ENCODE measurements at places on chromosomes 3 and 15. TPM values are rescaled to one million over a fixed set of nuclear protein-coding genes. Genes with fewer than 3 reads are reported as not detected.

DNA sequence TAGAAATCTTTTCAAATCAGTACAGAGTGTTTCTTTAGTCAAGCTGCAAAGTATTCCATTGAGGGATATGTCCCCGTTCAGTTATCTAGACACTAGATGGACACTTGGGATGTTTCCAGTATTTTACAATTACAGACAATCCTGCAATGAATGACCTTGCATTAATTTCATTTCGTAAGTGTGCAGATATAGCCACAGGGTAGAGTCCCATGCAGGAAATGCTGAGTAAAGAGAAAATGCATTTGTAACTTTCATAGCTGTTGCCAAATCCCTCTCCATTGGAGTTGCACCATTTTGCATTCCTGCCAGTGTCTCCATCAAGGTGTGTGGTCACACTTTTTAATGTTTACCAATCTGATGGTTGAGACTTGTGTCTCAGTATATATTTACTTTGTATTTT is 92.5 kb downstream of the LIPC start:
- DNase-seq = no peak

- no peak for DNase-seq
Measured at GRCh38 chr3:71135373-71136088, 448.0 kb downstream of the FOXP1 start.

DNA sequence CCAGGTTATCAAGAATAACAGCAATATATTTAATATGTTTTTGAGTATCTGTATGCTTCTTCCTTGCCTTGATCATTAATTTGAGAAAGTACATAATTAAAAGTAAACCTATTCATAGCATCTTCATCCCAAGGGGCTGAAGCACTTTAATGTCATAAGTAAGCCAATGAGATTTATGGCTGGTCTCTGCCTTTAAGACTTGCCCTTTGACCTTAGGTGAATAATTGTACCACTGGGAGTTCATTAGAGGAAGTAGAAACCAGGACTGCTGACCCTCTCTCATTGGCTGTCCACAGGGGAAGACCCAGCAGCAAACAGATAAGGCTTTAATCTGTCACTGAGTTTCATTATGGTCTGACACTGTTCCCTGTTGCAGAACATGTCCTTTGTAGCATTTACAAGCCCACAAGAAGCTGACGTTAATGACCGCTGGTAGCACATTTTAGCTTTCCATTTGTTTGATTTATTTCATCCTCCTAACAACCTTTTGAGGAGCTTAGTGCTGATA is 16.3 kb upstream of the ERC2 start:
- no peak for DNase-seq

- no peak for DNase-seq
Measured at GRCh38 chr15:43493703-43494472, 932 bp upstream of the TP53BP1 start.

DNA sequence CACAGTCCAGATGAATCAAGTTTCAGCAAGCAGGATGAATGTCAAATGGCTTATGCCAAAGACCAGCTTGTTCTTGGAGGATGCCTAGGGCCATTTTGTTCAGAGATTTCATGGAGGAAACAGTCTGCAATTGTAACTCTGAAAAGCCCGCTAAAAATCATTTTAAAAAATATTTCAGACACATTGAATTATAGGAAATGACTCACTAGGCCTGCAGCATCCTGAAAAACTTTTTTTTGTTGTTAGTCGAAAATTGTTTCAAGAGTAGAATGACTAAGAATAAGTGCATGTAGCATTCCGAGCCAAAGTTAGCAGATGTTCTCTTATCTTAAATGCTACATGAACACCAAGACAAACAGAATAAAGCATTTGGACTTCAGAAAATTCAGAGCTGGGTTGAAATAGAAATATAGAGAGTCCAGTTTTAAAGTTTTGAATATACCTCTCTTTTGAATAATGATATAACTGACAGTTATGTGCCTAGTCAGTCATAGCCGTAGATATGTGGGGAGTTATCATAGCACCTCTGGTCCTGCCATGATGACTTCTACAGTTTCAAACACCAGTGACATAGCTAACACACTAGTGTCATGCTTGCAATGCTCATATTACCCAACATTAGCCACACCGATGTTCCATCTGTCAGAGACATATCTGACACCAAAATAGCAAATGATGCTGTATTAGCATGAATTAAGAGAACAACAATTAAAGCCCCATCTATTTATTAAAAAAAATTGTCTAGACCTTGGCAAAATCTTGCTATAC is 1462.8 kb upstream of the GBE1 start:
- no peak for DNase-seq

GRCh38 chr3:136852180-136852579 is 9.8 kb upstream of the NCK1 start:
- DNase-seq = no peak

SEMA3F gene
- not detected for total RNA-seq

RYR3 gene
- total RNA-seq = not detected
